Ovary (tissue), 10 donors: ENCODE measurements at places on chromosomes 5 and 9. TPM values are rescaled to one million over a fixed set of nuclear protein-coding genes. Genes with fewer than 3 reads are reported as not detected.

GRCh38 chr5:18195910-18196309 is 561.6 kb downstream of the TAF11L14 start:
- H3K27me3 ChIP-seq: no peaks in the 10 kb centered on the region
- H3K27ac ChIP-seq: no peak overlapping the region
- DNase-seq: no peak
- H3K4me3 ChIP-seq: no peak overlapping the region
- no peaks in the 10 kb centered on the region for H3K4me1 ChIP-seq
- H3K36me3 ChIP-seq: no peaks in the 10 kb centered on the region

GRCh38 chr5:130964231-130965202 is 200.5 kb downstream of the HINT1 start:
- DNase-seq: no peak
- no peak overlapping the region for H3K4me3 ChIP-seq
- H3K4me1 ChIP-seq: no peaks in the 10 kb centered on the region
- H3K27me3 ChIP-seq: no peaks in the 10 kb centered on the region

MAP1B gene
- total RNA-seq: 29.7 TPM

- peak overlapping the region; percentile 50 for H3K4me3 ChIP-seq
- peak overlapping the region; percentile 66 for H3K27ac ChIP-seq
- no peaks in the 10 kb centered on the region for H3K36me3 ChIP-seq
- DNase-seq: peak; percentile 86
These were observed 61.8 kb downstream of the SPATA31C2 start for GRCh38 chr9:88076286-88077070.

GRCh38 chr9:20040991-20041696 is 252.3 kb upstream of the SLC24A2 start:
- no peak for DNase-seq
- no peak overlapping the region for H3K4me3 ChIP-seq
- no peaks in the 10 kb centered on the region for H3K27me3 ChIP-seq
- H3K27ac ChIP-seq: no peak overlapping the region
- no peaks in the 10 kb centered on the region for H3K4me1 ChIP-seq
- no peaks in the 10 kb centered on the region for H3K36me3 ChIP-seq

GRCh38 chr5:80246995-80247729 is 8.7 kb downstream of the SERINC5 start:
- no peak overlapping the region for H3K4me3 ChIP-seq
- H3K27ac ChIP-seq: no peak overlapping the region
